ENCODE measurements at places on chromosomes 12 and 14.

DNA sequence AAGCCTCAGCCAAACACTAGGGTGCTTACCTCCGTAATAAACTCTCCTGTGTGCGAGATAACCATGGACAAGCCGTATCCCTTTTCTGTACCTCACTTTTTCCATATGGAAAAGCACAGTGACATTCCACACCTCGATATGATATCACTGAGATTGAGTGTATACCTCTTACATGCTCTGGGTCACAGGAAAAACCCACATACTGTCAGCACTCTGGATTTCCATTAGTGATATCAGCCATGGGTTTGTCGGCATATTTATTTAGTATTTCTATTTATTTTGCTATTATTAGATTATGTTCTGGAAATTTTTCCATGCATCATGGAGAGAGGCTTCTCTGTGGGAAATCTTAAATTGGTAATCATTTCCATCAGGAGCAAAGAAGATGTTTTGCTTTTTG lies 28.0 kb upstream of the DAAM1 start:
- DNase-seq = no peak

DNA sequence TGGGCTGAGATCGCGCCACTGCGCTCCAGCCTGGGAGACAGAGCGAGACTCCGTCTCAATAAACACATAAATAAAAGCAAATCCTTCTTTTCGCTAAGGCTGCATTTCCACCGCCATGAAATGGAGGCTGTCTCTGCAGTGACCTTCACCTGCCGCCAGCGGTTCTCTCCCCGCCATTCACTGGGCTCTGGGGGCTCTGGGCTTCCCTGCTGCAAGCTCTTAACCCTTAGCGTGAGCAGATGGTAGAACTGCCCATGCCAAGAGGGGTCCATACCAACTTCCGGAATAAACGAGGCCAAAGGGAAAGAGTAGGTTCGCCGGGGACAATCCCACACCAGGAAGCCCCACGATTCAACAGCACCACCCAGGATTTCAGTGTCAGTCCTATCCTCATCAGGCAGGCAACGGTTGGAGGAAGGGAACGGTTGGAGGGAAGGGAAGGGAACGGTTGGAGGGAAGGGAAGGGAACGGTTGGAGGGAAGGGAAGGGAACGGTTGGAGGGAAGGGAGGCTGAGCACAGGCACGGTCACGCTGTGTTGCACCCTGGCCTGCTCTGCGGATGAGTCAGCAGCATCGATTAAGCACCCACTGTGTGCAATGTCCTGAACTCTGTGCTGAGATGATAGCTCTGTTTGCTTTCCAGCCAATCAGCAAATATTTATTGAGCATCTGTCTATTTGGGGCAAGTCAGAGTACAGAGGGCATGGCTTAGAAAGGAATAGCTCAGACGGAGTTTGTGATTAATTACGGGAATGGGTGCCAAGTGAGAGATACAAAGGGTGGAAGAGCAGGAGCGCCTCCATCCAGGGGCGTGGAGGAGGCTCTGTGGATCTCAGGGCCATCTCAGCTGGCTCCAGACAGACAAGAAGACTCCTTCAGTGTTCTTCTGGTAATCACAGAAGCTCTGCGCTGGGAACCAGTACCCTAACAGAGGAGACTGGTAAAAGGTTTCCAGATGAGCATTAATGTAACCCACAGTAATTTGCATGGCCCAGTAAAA lies 77.9 kb downstream of the NINJ2 start:
- DNase-seq = no peak

- no peak for DNase-seq
These were observed 23.9 kb downstream of the RASSF8 start for GRCh38 chr12:25982416-25982815.

DNA sequence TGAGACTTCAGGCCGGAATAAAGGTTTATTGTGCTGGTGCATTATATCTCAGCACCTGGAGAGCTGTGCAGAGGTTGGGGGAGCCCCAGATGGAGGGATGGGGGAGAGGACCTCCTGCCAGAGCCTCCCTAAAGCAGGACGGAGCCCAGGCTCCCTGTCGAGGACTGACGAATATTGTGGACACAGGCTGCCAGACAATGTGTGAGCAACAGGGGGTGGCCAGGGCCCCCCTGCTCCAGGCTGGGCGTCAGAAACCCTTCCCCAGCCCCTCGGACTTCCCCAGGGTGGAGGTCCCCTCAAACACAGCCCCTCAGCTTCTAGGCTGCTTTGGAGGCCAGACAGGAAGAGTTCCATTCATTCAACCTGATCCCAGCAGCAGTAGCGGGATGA lies 8.0 kb downstream of the TMEM119 start:
- no peak for DNase-seq

- DNase-seq = no peak
These were observed 54.4 kb downstream of the ARL6IP4 start for GRCh38 chr12:123034865-123035264.

GRCh38 chr12:22322091-22322490 lies 12.4 kb downstream of the ST8SIA1 start:
- DNase-seq = no peak

GRCh38 chr12:4270831-4271716 lies 2.5 kb upstream of the CCND2 start:
- DNase-seq = peak; percentile 37

GRCh38 chr12:49189731-49190716 lies 1.1 kb upstream of the TUBA1A start:
- DNase-seq = no peak

- DNase-seq = no peak
These were observed 186.3 kb downstream of the ADGRD1 start for GRCh38 chr12:131140069-131140435.

- DNase-seq = no peak
These were observed 16.5 kb upstream of the FIGNL2 start for GRCh38 chr12:51864833-51865670.

DNA sequence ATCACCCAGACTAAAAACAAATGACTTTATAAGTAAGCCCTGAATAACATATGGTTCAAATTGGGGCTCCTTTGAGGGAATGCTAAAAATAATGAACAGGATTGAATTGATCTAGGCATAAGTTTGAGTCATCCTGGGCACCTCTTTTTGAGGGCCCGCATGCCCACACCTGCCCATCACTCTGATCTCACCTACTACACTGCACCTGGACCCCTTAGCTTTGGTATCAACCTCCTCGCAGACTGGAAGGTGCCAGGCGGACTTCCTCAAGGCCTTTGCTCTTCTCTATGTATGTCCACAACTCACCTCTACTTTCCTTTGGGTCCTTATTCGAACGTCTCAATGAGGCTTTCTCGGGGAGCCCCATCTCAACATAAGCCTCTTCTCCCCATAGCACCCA lies 17.2 kb downstream of the NTN4 start:
- no peak for DNase-seq

DNA sequence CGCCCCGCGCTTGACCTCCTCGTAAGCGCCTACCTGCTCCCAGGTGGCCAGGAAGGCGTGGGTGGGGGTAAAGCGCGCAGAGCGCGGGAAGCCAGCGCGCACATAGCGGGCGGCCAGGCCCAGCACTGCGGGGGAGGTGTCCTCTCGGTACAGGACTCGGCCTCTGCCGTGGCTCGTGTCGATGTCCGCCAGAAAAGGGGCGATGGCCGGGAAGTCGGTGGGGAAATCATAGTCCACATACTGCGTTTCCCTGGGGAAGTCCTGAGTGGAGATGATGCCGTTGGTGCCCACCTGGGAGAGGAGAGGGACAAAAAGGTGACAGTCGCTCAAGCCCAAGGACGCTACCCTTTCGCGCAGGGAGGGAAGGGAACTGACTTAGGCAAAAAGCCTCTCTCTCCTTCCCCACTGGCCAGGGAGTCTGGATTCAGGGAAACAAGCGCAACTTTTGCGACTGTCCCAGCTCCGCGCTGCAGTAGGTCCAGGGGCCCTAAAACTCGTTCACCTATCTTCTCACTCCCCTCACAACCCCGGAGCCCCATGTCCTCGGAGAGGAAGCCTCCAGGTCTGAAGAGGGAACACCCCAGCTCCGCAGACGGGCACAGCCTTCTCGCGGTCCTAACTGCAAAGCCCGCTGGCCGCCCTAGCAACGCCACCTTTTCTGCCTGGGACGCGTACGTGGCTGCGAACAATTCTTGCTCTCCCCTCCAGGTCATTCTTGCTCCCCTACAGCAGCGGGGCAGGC lies 815 bp downstream of the NID2 start:
- DNase-seq = no peak

DNA sequence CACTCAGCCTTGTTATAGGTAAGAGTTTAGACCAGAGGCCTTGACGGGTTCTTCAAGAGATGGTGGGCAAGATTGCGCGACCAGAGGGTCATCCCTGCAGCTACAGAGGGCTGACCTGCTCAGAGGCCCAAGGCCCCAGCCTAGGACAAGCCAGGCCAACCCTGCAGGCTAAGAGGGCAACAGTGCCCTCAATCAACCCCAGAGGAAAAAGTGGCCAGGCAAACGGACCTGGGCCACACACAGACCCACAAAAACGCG lies 1.3 kb downstream of the SSH1 start:
- no peak for DNase-seq

DNA sequence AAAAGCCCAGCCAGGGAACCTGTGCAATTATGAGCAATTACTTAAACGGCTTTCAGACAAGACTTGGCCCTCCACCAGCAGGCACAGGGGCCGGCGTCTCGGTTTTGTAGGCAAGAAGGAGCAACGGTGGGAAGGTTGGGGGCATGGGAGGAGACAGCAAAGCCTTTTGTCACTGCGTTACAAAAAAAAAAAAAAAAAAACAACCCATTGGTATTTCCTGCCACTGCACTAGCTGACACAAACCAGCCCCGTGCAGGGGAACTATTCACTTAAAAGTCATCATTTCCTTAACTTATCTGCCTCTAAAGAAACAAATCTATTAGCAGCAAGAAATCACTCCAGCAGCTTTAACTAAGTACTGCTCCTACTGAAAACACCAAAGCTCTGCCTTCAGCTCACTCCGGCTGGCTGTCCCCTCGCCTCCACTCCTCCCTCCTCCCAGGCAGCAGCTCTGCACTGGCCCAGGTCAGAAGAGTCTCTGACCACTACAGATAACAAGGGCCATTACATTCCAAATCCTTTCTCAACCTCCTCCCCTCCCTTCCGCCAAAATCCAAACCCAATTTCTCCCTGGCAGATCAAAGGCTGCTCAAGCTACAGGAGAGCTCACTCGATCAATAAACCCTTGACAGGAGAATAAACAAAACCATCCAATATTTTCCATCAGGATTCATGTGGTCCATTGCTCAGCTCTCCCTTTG lies 105.2 kb upstream of the CDKN3 start:
- no peak for DNase-seq

DNA sequence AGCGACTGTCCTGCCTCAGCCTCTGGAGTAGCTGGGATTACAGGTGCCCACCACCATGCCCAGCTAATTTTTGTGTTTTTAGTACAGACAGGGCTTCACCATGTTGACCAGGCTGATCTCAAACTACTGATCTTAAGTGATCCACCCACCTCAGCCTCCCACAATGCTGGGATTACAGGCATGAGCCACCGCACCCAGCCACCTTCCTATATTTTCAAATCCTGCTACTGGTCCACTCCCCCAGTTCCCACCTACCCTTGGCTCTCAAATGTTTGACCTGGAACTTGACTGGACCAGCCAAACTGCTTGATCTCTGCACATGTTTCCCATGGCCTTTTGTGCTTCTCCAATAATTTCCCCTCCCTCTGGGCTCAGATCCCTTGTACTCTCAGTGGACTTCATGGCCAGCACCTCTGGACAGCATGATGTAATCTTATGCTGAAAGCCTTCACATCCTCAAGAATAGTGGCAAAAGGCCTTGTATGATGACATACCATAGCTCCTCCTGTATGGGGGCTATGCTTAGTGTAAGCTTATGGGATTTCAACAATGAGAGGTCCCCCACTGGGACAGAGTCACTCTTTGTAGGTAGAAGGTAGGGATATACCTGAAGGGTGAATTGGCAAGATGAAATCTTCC lies 2.5 kb upstream of the CCDC184 start:
- DNase-seq = no peak

DNA sequence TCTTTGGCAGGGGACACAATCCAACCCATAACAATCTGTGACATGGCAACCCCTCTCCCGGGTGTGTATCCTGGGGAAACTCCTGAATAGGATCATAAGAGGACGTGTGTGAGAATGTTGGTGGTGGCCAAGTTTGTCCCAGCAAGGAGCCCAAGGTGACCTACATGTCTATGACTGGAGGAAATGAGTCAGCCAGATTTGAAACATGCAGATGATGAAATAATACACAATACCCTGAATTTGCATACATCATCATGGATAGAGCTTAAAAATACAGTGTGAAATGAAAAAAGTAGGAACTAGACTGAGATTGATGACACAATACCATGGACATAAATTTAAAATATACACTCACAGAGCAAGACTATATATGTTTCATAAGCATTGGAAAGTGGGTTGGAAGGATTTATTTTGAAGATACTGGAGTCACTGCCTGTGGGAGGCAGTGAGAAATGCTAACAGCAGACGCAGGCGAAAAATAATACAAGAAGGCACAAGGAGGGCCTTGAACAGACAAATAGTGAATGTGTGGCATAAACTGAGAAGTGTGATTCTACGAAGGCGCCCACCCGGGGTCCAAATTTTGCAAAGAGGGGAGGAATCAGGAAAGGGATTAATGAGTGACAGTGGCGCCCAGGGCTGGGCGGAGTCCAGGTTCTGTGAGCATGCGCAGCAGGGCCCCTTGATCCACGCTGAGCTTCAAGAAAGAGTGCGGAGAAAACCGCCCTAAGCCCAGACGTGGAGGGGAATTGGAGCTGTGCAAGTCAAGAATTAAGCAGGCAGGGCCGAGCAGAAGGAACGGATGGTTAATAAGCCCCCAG lies 7.0 kb upstream of the MAP1LC3B2 start:
- DNase-seq = no peak

- no peak for DNase-seq
These were observed 63.1 kb downstream of the C12orf75 start for GRCh38 chr12:105393587-105393986.

- no peak for DNase-seq
These were observed 67.2 kb downstream of the WDR20 start for GRCh38 chr14:102206918-102207317.

DNA sequence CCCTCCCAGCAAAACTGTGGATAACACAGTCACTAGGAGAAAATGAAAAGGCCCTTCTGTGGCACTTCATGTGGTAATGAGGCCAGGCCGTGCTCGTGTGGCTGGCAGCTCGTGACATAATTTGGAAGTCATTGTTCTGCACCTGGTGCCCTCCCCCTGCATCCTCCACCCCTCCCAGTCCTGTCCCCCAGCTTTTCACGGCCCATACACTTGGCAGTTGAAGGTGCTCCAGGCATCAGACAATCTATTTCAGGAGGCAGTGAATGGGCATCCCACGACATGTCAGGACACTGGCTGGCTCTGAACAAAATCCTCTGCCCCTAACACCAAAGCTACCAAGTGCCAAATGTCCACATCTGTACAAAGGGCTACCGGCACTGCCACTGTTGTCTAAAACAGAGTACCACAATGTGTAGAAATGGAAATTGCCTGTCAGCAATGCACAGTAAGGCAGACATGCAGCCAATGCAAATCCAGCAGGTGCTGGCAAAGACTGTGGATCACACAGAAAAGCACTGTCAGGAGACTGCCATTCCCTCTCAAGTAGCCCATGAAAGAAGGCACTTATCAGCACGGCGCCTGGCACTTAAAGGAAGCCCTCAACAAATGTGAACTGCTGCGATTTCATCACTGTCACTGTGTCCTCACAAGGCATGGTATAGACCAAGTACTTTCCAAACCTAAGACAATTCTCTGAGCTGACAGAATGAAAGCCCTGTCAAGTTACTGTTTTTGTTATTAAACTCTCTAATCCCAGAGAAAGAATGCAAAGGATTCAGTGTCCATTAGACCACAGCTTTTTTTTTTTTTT lies 39.1 kb downstream of the CORO1C start:
- DNase-seq = no peak

GRCh38 chr14:55125403-55125802 lies 3.6 kb upstream of the LGALS3 start:
- DNase-seq = no peak

GRCh38 chr12:49478949-49479664 lies 59.7 kb upstream of the KCNH3 start:
- no peak for DNase-seq

All from stimulated activated CD8-positive, alpha-beta memory T cell treated with anti-CD3 and anti-CD28 coated beads, Interleukin-4, amount 100 ng/mL, for 24 hours (primary cell).